ENCODE measurements at places on chromosomes 6 and 20. TPM values are rescaled to one million over a fixed set of nuclear protein-coding genes. Genes with fewer than 3 reads are reported as not detected.

RAET1E gene
- total RNA-seq = 1.8 TPM

COL19A1 gene
- total RNA-seq = not detected

GSTA3 gene
- total RNA-seq = not detected

RAET1L gene
- total RNA-seq = not detected

HRH3 gene
- total RNA-seq = 0.10 TPM

KHDRBS2 gene
- not detected for total RNA-seq

DNA sequence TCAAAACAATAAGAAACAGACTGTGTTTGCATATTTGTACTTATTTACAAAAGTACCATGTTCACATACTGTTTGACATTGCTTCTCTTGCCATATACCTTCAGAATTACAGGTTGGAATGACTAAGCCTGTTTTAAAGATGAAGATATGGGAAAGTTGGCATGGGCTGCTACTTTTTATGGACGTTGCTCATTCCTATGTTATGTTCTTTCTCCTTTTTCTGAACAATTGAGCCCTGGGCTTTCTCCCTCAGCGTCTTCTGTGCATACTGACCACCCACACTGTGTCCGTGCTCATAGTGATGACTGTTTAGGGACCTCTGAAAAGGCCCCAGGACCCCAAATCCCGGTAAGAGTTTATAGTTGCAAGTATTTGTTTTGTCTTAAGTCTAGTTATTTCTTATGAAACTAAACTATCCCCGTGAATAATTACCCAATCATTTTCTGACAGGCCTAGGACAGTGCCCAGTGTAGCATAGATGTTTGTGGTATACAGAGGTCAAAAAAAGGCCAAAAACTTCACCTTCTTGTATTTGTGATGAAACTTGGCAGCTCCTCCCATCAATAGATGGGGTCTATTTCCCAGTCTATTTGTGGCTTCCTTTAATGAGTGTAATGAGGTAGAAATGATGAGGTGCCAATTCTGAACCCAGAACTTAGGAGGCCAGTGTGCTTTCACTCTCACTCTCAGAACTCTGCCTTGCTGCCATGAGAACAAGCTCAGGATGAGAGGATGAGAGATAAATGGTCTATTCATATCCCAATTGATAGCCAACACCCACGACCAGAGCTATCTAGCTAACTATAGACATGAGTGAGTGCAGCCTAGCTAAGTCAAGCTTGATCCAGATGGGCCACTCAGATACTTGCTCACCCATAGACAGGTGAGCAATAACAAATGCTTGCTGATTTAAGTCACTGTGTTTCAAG lies 40.9 kb downstream of the GSTA4 start:
- no peak for DNase-seq

DNA sequence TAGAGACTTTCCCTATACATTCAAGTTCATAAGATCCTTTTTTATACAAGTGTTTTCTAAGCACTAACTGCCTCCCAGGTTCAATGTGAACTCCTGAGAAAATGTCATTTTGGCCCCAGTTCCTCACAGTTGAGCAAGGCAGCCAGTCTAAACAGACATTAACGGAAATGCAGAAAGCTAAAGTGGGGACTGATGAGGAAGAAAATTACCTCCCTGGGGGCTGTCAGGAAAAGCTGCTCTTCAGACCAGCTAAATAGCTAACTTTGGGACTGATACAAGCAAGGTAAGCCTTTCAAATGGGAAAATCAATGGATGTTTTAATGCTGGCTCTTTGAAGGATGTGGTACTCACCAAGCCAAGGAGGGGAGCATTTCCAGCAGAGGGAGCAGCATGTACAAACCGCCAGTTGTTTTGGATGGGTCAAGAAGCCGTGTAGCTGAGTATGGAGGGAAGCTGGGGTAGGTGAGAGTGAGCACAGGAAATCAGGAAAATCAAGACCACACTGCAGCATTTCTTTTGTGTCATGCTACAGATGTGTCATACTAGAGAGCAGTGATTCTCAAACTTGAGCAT lies 180.8 kb upstream of the CHD6 start:
- DNase-seq = no peak

DNA sequence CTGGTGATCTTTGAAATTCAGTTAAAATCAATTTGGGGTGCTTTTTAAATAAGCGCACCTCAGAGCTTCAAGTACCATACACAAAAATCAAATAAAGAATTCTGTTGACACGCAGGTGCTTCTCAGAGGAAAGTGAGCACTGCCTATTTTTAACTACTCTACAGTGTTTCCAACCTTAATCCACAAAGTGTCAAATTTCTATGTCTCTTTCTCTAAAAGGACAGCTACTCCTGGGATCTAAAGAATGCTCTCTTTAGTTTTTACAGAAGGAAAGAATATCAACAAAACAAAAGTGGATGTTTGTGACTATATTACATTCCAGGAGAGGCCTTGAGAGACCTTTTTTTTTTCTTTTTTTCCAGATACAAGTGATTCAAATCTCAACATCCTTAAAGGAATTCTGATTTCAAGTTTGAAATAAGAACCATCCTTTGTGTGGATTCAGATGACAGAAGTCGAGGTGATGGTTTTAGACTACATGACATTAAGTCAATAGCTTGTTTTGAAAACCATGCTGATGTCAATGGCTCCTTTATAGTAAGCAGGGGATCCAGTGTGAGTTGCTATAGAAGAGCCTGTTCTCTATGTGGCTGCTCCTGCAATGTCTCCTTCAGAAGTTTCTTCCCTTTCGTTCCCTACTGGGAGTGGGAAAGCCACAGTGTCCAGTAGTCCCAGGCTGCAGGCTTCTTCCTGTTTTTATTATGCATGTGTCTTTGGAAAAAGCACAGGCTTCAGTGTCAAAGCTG lies 67.2 kb upstream of the DEFB112 start:
- no peak for DNase-seq

GRCh38 chr6:132130626-132131298 lies 179.6 kb upstream of the CCN2 start:
- no peak for DNase-seq

- no peak for DNase-seq
Observed at GRCh38 chr20:51091406-51092195, 68.7 kb upstream of the KCNG1 start.

DNA sequence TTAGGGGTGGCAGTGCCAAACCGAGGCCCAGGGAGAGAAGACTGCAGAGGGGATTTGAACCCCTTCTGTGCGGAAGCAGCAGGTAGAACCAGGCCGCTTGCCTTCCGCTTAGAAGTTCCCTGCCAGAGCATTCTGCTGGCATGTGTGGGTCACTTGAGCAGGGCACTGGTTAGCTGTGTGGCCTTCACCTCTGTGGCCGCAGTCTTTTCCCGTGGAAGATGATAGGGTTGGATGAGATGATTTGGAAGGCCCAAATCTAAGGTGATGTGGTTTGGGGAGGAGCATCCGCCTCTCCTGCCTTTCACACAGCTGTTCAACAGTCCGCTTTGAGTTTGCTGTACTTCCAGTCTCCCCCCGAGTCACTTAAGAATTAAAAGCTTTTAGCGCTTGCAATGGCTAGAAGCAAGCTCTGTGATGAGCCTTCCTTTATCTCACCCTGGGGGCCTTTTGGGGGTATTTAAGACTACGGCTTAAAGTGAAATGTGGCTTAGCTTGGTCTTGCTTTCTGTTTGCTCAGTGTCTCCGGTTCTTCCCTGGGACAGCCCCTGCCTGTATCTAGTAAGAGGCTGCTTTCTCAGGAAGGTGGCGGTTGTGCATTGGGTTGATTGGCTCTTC lies 743 bp downstream of the CMTR1 start:
- DNase-seq = no peak

- no peak for DNase-seq
Observed at GRCh38 chr20:46646659-46647380, 4.4 kb downstream of the SLC13A3 start.

DNA sequence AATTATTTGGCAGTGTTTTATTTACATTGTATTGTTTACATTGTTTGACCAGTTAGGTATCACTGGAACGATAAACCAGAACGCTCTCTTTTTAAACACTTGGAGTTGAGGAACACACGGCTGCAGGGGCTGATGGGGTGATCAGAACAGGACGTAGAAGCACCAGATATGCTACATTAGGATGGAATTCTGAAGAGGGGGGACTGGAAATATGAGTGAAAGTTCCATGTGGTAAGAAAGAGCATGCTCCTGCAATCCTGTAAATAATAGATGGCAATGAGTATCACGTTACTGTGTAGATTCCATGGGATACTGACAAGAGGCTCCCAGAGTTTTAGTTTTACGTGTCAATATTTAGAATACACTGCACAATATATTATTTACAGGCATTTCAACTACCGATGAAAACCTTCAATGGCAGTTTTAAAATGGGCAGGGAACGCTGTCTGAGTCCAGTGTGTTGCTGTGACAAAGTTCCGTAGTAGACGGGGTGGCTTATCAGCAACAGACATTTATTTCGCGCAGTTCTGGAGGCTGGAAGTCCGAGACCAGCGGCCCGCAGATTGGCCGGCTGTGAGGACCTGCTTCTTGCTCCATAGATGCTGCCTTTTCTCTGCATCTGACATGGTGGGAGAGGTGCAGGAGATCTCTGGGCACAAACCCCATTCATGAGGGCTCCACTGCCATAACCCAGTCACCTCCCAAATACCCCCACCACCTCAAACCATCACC lies 43.1 kb downstream of the SYNJ2 start:
- DNase-seq = no peak

DNA sequence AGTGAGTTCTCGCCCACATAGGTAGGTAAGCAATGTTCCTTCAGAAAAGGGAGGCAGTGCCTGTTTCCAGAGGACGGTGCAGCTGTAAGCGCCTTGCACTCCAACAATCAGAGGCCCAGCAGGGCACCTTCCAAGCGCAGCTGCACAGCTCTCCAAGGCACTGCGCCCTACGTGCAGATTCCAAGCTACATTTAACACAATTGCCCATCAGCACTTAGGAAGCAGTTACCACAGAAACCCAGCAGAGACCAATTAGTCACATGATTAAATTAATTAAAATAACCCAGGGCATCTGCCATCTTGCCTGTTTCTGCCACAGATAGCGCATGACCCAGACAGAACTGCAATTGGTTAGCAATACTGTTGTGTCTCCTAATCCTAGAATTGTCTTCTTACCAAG lies 65.5 kb downstream of the SOBP start:
- no peak for DNase-seq

- no peak for DNase-seq
Observed at GRCh38 chr20:52193133-52193532, 1.6 kb upstream of the ZFP64 start.

GRCh38 chr6:4364172-4364571 lies 228.8 kb upstream of the ECI2 start:
- no peak for DNase-seq

GRCh38 chr6:40369042-40369441 lies 218.1 kb downstream of the LRFN2 start:
- no peak for DNase-seq

DNA sequence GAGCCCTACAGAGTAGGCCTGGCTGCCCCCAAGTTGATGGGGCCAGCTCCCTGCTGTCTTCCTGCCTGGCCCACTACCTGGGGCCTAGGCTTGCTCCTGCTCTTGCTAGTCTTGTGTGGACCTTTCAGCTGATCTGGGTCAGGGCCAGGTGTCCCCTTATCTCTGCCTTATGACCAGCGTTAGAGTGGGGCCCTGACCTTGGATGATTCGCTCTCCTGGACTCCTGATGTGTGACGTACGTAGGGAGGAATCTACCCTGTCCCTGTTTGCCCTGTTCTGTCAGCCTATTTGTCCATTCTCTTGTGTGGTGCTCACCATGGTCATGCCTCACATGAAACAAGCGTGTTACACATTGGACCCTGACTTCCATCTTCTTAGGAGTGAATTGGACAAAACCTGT lies 571.8 kb downstream of the QKI start:
- DNase-seq = no peak

DNA sequence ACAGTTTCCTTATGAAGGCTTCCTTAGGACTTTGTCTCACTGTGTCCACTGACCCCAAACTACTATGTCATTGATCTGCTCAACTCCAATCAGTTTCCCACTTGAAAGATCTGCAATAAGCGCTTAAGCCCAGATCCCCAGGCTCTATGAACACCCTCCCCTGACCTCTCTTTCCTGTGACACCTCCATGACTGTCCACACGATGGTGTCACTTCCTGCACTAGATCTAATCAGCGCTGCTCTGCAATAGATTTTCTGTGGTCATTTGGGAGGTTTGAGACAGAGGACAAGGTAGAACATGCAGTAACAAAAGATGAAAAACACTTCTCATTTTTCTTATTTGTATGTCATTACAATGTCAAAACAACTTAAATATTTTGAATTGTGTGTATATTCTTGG lies 304.6 kb upstream of the AGPAT4 start:
- DNase-seq = no peak

DNA sequence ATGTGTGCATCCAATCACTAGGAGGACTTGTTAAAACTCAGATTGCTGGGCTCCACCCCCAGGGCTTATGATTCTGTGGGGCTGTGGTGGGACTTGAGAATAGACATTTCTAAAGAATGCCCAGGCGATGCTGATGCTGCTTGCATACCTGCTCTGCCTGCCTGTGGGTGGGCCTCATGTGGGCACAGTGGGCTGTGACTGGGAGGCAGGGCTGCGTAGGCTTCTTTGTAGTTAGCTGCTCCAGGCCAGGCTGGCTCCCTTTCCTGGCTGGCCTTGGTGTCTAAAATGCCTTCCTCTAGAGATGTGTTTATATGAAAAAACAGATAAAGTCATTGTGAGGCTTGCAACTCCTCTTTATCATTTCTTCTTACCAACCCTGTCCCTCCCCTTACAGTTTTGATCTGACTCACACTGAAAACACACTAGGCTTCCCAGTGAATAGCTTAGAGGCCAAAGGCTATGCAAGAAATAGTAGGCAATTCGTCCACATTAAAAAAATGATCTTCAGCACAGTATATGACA lies 495.5 kb upstream of the MAP3K7 start:
- no peak for DNase-seq

- no peak for DNase-seq
Observed at GRCh38 chr6:168136001-168136400, 57.0 kb upstream of the FRMD1 start.

- DNase-seq = no peak
Observed at GRCh38 chr6:111274593-111275217, 187.4 kb downstream of the SLC16A10 start.

DNA sequence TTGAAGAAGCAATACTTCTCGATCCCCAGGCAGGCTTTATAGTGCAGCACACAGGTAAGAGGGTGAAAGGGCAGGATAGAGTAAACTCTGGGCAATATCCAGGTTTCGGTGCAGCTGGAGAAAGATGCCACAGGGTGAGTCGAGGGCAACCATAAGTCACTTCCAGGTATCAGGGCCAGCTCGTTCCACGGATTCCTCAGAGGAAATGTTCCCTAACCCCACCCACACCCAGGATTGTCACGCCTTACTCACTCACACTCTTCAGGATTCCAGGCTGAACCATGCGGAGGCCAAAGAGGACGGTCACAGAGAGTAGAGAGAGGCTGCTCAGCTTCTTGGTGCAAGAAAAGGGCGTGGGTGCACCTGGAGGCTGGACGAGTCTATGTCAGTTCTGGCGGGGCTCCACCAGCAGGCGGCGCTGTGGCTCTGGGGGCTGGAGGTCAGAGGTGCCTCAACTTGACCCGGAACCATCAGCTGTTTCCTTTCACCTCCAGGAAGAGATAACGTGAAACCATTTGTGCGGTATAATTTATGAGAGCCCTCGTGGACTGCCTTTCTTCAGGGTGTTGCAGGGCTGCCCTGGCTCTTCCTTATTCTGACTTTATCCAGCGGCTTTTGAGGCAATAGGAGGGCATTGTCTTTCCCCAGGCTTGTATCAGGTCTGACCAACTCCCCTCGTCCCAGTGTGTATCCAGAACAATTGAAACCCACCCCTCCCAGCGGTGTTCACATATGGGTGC lies 14.5 kb upstream of the WFDC12 start:
- no peak for DNase-seq

Data from Panc1 (cell line).